NCI-H460 (cell line): ENCODE measurements at places on chromosomes 3 and 15. TPM values are rescaled to one million over a fixed set of nuclear protein-coding genes. Genes with fewer than 3 reads are reported as not detected.

CDAN1 gene
- total RNA-seq = 10.6 and 11.1 TPM in 2 replicates

ALPK3 gene
- 0.05 and 0.06 TPM in 2 replicates for total RNA-seq

ZCWPW2 gene
- total RNA-seq = 0.22 and 0.29 TPM in 2 replicates

TMEM108 gene
- total RNA-seq = not detected in 2 replicates

GPR27 gene
- total RNA-seq = 8.6 and 11.9 TPM in 2 replicates

VGLL3 gene
- 0.02 TPM in 1 of 2 replicates, not detected in the other for total RNA-seq

MINDY4B gene
- total RNA-seq = not detected in 2 replicates

CLASP2 gene
- total RNA-seq = 28.8 and 40.4 TPM in 2 replicates

XPC gene
- total RNA-seq = 33.8 and 38.9 TPM in 2 replicates

CELF6 gene
- total RNA-seq = 0.10 and 0.32 TPM in 2 replicates

GOLGA8A gene
- 3.0 and 6.3 TPM in 2 replicates for total RNA-seq

SLC51A gene
- total RNA-seq = not detected in 2 replicates

ROPN1 gene
- not detected in 2 replicates for total RNA-seq

SNX22 gene
- total RNA-seq = 0.09 and 0.42 TPM in 2 replicates

CHRM5 gene
- total RNA-seq = not detected in 2 replicates

SYNM gene
- 12.1 and 15.1 TPM in 2 replicates for total RNA-seq

XCR1 gene
- total RNA-seq = not detected in 2 replicates

NANOGP8 gene
- total RNA-seq = not detected in 2 replicates

PRSS50 gene
- not detected in 2 replicates for total RNA-seq

MAGEF1 gene
- total RNA-seq = 13.1 and 13.6 TPM in 2 replicates

ST8SIA2 gene
- total RNA-seq = 1.9 and 2.6 TPM in 2 replicates

MOBP gene
- total RNA-seq = not detected in 2 replicates

HAUS2 gene
- total RNA-seq = 39.3 and 41.3 TPM in 2 replicates

CHST13 gene
- total RNA-seq = not detected in 2 replicates
